Stomach (tissue), 19 donors: ENCODE measurements at places on chromosomes 6 and 20.

DNA sequence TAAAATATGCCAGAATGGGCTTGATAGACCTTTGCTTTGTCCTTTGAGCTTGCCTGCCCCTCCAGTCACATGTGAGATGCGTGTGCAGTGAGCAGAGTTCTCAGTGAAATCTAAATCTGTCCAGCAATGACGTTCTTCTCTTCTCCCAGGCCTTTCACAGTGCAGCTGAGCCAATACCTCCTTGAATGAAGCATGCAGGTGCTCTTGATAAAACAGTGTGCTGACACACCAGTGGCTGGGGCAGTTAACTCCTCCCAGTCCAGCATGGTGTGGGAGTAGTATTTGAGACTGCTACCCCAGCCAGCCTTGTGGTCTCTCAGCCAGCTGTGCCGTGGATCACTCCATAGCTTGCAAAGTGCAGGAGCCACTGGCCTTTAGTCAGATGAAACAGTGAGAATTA is 240.5 kb downstream of the FARS2 start:
- no peaks in the 10 kb centered on the region for H3K27me3 ChIP-seq
- H3K27ac ChIP-seq = no peak overlapping the region
- peak; percentile 55 for DNase-seq

DNA sequence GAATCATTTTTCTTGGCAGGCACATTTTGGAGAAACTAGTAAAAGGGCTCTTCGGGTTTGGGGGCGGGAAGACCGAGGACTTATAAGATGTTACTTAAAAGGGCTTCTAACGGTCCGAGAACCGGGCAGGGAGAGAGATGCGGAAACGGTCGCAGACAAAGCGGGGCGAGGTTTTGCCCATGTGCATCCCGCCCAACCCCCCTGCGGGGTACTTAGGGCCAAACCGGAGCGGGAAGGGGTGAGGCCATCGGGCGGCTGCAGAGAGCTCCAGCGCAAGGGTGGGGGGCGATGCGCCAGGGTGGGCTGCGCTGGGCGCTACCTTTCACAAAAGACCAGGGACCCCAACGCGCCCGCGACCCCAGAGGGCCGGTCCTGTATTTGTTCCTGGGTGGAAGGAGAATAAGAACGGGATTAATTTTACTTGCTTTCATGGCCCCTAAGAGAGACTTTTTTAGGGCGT is 616 bp downstream of the TUBB start:
- H3K27me3 ChIP-seq = no peaks in the 10 kb centered on the region
- H3K27ac ChIP-seq = peak overlapping the region; percentile 98
- peaks cover 32% of the 10 kb centered on the region for H3K36me3 ChIP-seq

- DNase-seq = no peak
- H3K27me3 ChIP-seq = no peaks in the 10 kb centered on the region
- H3K4me1 ChIP-seq = no peaks in the 10 kb centered on the region
- H3K27ac ChIP-seq = no peak overlapping the region
Measured at GRCh38 chr6:87481931-87482330, 9.2 kb downstream of the SLC35A1 start.

DNA sequence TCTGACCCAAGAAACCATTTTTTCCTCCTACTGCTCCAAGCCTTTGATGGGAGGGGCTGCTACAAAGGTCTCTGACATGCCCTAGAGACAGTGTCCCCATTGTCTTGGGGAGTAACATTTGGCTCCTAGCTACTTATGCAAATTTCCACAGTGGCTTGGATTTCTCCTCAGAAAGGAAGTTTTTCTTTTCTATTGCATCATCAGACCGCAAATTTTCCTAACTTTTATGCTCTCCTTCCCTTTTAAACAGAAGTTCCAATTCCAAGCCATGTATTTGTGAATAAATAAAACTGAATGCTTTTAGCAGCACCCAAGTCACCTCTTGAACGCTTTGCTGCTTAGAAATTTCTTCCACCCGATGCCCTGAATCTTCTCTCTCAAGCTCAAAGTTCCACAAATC is 51.0 kb downstream of the SLC22A2 start:
- H3K27ac ChIP-seq = no peak overlapping the region
- no peak overlapping the region for H3K4me3 ChIP-seq
- no peaks in the 10 kb centered on the region for H3K27me3 ChIP-seq
- DNase-seq = no peak
